Activated T-helper 9 cell treated with anti-CD3 and anti-CD28 coated beads, Interleukin-2, amount 50 U/mL, for 16 hours (primary cell): ENCODE measurements at places on chromosomes 16 and 17.

DNA sequence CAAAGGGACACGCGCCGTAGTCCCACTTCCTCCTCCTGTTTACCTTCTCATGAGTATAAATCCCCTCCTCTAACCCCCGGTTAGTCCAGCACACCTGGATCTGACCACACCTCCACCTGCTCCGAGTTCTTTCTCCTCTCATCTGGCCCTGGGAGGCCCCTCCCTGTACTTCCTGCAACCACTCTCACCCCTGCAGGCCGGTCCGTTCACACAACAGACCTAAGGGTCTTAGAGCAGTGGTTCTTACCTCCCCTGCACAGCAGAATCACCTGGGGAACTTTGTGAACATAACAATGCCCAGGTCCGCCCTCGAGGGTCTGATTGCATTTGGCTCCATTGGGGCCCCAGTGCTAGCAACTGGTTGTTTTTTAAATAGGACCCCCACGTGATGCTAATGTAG is 24.8 kb downstream of the TMEM114 start:
- no peak for DNase-seq

- no peak for DNase-seq
Observed at GRCh38 chr17:48503747-48504146, 27.1 kb downstream of the HOXB1 start.

- no peak for DNase-seq
Observed at GRCh38 chr17:27414271-27414670, 42.0 kb upstream of the KSR1 start.

- no peak for DNase-seq
Observed at GRCh38 chr16:85179344-85180046, 67.2 kb upstream of the CIBAR2 start.

GRCh38 chr16:11392041-11392581 is 46.9 kb downstream of the RMI2 start:
- no peak for DNase-seq

GRCh38 chr16:8127070-8127469 is 463.2 kb downstream of the TMEM114 start:
- DNase-seq, result no peak

DNA sequence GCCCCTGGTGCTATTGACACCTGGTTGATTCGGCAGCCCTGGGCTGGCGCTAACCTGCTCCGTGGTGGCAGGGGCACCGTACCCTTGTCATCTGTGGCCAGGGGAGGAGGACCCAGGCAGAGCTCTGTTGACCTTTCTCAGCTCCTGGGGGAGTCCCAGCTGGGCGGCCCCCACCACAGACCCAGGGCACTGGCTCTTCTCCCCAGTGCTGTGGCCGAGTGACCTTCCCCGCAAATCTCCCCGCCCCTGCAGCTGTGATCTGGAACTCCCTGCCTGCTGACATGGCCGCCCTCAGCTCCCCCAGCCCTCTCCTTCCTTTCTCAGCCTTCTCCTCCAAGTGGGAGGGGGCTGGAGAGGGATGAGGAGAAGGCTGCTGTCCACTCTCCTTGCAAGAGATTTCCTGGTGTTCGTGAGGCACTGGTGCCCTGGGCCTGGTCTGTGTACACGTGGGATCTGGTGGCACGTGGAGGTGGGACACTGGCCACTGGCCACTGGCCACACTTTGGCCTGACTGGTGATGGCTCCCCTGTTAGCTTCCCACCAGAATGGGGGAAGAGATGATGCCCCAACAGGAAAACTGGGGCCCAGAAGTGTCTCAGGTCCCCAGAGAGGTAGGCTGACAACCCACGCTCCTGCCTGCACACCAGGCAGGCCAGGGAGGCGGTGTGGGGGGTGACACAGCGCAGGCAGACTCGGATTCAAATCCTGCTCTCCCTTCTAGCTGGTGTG is 8.2 kb downstream of the FMNL1 start:
- no peak for DNase-seq

- no peak for DNase-seq
Observed at GRCh38 chr17:51257150-51258081, 2.4 kb downstream of the MBTD1 start.

DNA sequence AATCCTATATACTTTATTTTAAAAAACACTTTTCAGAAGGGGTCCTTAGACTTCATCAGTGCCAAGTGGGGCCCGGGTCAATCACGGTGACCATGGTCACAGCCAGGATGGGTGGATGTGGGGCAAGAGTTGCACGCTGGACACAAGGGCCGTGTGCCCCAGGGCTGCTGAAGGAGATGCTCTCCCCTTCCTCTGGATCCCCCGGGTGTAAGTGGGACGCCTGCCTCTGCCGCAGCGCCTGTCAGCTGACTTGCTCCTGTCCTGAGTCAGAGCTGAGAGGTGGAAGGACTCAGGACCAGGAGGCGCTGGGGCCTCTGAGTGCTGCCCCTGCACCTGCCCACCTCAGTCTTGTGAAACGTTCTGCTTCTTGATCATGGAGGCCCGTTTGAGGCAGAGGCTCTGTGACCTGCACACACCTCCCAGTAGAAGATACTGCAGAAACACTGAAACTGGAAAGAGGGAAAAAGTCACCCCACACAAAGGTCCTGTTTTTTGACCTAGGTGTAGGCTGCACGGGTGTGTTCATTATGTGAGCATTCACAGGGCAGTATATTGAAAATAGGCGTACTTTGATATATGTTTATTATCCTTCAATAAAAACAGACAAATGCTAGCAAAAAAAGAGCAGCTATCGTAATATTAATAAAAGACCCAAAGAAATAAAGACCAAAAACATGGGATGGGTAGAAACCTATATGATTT is 40.9 kb upstream of the BAHCC1 start:
- DNase-seq, result no peak
